Glomerular endothelial cell (primary cell): ENCODE measurements at places on chromosomes 6 and 20. TPM values are rescaled to one million over a fixed set of nuclear protein-coding genes. Genes with fewer than 3 reads are reported as not detected.
A peak's percentile ranks its signal among the peaks of the same experiment; 100 is the strongest.

DNA sequence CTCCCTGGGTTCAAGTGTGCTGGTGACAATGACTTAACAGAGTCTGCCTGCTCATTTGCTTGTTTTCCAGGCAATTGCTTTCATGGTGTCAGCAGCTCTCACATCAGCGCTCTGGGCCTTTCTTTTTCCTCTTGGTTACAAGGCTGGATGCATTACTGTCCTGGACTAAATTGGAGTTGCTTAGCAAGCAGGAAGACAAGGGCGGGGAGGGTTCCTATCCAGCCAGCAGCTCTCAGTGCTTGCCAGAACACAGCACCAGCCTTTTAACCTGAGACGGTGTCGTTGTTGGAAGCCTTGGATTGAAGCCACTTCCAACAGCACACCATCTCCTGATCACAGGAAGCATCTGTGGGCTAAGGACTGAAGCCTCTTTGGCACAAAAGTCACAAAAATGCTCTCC is 606.9 kb downstream of the CDH26 start:
- no peak for DNase-seq

DNA sequence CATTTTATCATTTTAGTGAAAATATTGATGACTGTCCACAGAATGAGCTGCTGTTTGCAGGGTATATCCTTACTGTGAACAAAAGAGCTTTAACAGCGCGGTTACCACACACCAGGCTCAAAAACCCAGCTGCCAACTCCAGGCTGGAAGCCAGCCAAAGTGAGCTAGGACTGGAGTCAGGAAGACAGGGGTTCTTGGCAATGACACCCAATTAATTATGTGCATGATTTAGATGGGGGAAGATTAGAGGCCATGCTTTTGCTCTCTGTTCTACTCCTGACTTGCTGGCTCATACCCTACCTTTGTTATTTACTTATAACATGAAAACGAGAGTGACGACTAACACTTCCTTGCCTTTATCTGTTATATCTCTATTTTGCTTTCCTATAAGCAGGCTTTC is 128.9 kb upstream of the SHLD1 start:
- no peak for DNase-seq

DNA sequence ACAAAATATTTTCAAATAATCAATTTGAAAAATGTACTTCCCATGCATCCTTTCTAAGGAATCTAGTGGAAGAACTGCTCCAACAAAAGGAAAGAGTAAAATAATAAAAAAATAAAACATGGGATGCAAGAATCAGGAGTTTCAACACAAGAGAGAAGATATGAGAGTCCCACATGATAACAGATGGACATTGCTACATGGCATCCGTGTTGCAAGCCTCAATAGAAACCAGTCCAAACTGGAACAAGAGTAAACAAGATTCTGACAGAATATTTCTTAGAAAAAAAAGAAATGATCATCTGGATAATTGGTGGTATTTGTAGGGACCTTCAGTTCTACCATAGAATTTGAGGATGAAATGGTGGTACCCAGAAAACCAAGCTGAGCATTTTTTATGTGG is 186.8 kb downstream of the FRK start:
- no peak for DNase-seq

- no peak for DNase-seq
These were observed 234.0 kb upstream of the MARCKS start for GRCh38 chr6:113623129-113623528.

DNA sequence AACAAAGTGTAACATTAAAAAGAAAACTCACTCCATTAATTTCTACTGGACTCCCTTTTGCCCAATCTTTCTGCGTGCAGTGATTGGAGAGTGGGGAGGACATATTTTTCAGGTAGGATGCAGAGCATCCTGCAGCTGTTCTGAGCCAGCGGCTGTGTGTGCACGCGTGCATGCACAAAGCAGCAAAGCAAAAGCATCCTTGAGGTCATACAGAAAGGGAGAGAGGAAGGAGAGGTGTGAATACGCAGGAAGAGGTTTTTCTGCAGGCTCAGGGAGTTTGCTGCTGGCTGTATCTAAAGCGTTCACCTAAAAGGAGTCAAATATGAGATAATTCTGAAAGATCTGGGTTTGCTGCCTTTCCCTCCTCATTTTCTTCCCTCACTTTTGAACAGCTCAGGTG is 108.4 kb downstream of the HUS1B start:
- DNase-seq, result no peak

DNA sequence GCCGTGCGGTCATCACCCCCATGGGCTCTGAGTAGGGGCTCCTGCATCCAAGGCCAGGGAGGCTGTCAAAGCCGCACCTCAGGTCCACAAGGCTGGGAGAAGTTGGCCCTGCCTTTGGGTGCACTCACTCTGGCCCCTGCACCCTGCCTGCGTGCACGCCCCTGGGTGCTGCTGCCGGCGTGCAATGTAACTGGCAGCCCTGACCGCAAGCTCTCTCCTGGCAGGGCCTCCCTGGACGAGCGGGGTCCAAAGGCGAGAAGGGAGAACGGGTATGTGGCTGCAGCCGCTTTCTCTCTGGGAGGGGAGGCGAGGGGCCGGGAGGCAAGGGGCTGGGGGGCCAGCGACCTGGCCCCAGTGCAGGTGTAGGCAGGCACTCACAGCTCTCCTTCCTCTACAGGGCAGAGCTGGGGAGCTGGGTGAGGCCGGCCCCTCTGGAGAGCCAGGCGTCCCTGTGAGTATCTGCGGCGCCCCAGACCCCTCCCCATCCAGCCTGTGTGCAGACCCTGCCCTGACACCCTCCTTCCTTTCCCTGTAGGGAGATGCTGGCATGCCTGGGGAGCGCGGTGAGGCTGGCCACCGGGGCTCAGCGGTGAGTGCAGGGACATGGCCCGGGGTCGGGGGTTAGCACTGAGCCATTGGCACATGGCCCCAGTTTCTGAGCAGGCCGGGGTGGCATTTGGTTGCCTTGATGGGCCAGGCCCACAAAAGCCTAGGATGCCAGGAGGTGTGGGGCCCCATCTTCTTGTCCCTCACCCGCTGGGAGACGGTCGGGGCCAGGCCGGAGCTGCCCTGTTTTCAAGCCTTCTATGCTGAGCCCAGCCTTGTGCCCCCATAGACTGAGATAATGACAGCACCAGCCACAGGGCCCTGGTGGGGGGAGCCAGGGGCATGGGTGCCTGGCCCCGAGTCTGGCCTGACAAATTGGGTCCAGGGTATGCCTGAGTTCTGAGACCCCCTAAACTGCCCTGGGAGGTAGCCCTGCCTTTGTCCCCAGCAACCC is 12.7 kb downstream of the COL9A3 start:
- no peak for DNase-seq

The OR2H1 gene
- total RNA-seq, result not detected in 2 replicates

GRCh38 chr6:162187168-162187935 is 540.2 kb downstream of the PRKN start:
- DNase-seq, result no peak

The CCN5 gene
- not detected in 2 replicates for total RNA-seq

The PNPLA1 gene
- total RNA-seq, result not detected in 2 replicates

GRCh38 chr6:148021699-148022098 is 320.9 kb upstream of the SASH1 start:
- peak; percentile 54 for DNase-seq

The AFDN gene
- 71.6 and 114 TPM in 2 replicates for total RNA-seq

DNA sequence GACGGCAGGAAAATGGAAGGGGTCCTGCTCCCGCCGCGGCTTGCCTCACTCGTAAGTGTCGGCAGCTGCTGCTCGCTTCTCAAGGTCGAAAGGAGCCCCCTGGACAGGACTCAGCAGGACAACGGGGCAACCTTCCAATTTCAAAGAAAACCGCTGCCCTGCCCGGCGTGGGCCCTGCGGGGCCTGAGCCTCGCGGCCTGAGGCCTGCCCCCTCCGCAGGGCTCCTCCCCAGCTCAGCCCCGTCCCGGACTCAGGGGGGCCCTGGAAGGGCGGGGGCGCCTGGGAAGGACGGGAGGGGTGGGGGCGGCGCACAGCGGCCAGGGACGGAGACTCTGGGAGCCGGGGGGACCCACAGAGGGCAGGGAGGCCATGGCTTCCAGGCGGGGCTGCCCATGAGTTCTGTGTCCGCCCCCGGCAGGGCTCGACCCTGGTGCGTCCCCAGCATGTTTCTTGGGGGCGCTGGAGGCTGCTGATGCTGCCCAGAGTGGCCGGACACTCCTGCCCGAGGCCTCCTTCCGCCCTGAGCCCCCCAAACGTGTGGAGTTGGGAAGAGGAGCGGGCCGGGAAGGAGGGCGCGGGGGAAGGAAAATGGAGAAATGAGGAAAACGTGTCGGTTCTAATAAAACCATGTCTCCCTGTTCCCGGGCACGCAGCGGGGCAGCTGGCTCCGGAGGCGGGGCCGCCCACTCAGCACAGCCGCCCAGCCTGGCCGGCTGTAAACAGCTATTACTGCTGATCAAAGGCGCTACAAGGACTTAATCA is 114.6 kb downstream of the DLL1 start:
- no peak for DNase-seq

DNA sequence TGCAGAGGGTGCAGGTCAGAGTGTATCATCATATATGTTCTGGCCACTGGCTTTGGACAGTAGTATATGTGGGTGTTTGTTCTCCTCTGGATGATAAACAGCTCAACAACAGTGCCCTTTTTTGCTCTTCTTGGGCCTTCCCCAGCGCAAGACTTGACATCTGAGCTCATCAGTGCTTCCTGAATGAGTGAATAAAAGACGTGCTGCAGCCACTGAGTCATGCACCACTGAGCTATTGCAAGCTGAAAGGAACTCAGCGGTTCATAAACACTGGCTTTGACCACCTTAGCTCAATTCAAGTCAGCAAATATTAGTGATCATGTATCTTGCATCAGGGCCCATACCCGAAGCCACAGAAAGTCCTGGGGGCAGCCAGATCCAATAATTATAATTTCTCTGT is 105.3 kb upstream of the KCNG1 start:
- DNase-seq, result no peak

DNA sequence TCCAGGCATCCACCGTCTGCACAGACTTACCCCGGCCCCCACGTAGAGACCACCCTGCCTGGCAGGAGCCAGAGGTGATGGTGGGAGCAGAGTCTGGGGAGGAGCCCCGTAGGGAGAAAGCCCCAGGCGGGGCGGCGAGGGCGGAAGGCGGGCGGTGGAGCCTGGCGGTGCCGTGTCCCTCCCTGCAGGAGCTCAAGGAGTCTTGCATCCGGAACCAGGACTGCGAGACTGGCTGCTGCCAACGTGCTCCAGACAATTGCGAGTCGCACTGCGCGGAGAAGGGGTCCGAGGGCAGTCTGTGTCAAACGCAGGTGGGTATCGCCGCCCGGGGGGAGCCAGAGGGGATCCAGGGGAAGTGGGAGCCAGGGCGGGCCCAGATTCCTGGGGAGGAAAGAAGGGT is 6.0 kb downstream of the CLPSL1 start:
- DNase-seq, result no peak

The XKR7 gene
- 0.05 TPM in 1 of 2 replicates, not detected in the other for total RNA-seq

The SLC22A7 gene
- total RNA-seq, result not detected in 2 replicates

The ULBP3 gene
- total RNA-seq, result 8.0 and 11.0 TPM in 2 replicates

The BEND6 gene
- 0.53 TPM in 2 replicates for total RNA-seq

DNA sequence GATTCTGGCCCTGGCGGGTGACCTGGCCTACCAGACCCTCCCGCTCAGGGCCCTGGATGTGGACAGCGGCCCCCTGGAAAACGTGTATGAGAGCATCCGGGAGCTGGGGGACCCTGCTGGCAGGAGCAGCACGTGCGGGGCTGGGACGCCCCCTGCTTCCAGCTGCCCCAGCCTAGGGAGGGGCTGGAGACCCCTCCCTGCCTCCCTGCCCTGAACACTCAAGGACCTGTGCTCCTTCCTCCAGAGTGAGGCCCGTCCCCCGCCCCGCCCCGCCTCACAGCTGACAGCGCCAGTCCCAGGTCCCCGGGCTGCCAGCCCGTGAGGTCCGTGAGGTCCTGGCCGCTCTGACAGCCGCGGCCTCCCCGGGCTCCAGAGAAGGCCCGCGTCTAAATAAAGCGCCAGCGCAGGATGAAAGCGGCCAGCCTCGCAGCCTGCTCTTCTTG is 868 bp upstream of the SLC2A4RG start:
- no peak for DNase-seq

GRCh38 chr6:128339635-128340450 is 180.6 kb downstream of the PTPRK start:
- DNase-seq, result no peak
